ENCODE measurements at places on chromosomes 13 and 19. TPM values are rescaled to one million over a fixed set of nuclear protein-coding genes. Genes with fewer than 3 reads are reported as not detected.

DNA sequence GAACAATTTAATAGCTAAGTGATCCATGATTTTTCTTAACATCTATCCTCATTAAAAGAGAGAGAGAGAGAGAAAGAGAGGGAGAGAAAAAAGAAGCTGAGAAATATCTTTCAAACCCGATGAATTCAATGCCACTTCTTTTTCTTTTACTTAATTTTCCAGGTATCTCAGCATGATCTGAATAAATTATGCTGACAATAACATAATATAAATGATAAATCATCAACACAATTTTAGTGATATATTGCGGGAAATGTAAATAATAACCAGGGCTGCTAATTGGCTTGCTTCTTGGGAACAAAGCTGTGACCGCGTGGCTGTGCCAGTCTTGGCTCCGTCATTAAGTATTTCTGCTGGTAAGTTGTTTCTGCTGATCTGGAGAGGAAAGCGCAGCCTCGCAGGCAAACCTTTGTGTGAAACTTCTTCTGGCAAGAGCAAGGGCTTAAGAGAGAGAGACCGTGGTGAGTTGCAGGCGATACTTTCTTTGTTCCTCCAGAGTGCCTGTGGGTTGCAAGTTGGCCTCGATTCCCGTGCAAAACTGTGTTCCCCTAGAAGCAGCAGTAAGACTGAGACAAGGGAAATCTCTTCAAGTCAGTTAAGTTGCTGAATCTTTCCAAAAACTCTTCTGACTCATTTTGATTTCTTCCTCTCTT lies 489.1 kb upstream of the TSHZ3 start:
- no peak for DNase-seq

GRCh38 chr13:30107121-30107520 lies 200.2 kb downstream of the KATNAL1 start:
- no peak for DNase-seq

DNA sequence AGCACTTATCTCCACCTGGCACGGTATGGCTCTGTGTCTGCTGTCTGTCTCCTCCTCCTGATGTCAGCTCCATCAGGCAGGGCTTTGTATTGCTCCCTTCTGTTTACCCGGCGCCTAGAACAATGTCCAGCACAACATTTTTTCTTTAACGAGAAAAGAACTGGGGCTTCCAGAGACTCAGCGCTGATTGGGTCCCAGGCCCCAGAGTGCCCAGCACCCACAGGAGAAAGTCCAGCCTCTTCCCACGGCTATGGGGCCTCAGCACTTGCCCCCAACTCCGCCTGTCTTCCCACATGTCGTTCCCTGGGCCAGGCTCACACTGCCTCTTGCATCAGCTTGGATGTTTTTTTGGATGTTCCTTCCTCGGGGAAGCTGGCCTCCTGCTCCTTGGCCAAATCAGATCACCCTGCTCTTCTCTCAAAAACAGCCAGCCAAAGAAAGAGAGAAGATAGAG lies 6.9 kb downstream of the MYPOP start:
- DNase-seq = no peak

DNA sequence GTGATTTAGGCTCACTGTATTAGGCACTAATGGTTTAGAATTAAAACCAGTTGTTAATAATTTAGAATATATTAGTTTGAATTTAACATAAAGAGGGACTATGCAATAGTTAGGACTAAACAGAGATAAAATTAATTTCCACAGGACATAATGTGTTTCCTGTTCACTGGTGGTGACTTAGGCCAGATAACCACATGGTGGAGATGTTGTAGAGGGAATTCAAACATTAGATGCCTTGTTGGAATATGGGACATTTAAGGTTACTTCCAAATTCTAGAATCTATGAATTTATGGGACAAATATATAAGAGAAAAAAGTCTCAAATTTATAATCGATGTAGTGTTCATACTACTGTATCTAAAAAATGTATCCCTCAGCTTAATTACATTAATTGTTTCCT lies 615.5 kb upstream of the KLHL1 start:
- no peak for DNase-seq

- no peak for DNase-seq
These were observed 24.0 kb upstream of the OLFM4 start for GRCh38 chr13:53004573-53004972.

GRCh38 chr19:43624933-43625332 lies 5.5 kb upstream of the ZNF428 start:
- DNase-seq = peak; percentile 48

DNA sequence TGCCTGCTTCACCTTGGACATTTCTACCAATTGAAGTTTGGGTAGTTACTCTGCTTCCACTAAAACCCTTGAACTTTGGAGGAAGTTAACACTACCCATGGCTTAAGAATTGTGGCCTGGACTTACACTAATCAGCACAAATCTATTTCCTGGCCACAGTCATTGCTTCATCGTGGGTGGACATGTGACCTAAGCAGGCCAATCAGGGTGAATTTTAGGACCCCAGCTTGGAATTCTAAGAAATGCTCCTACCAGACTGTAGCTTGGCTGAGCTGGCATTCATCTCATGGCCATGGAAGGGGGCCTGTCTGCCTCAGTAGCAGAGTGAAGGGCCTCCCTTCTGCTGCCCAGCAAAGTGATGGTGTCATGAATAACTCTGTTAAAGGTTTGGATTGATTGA lies 58.3 kb upstream of the SLC15A1 start:
- DNase-seq = no peak

DNA sequence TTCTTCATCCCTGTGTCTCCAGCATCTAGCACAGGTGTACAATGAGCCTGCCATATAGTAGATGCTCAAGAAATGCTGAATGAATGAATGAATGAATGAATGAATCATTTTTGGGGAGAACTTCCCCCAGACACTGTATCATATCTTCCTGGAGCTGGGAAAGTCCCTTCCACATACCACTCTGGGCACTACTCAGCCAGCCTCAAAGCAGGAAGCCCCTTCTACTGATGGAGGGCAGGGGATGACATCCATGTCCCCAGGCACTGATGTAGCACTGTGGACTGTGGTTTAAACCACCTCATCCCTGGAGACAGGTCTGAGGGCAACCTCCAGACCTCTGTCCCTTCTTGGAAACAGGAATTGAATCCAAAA lies 4.8 kb downstream of the GNA15 start:
- DNase-seq = no peak

DNA sequence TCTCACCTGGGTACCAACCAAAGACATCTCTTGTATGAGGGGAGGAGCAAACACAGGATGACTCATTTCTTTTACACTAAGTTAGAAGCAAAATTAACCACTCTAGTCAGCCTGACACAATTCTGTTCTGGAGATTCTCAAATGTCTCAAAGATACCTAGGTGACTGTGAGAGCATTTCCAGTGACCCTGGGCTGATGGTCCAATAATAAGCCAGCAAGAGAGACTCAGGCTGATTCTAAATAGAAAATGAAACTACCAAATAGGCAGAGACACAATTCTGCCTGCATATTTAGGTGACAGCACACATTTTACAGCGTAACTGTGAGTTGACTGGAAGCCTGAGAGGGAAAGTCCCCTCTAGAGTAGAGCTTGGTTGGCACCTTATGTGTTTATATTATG lies 16.3 kb downstream of the ZNF91 start:
- no peak for DNase-seq

GRCh38 chr13:95275322-95276036 lies 25.8 kb downstream of the ABCC4 start:
- DNase-seq = no peak

- DNase-seq = peak; percentile 28
These were observed 108.3 kb downstream of the DOCK9 start for GRCh38 chr13:98869408-98870090.

DNA sequence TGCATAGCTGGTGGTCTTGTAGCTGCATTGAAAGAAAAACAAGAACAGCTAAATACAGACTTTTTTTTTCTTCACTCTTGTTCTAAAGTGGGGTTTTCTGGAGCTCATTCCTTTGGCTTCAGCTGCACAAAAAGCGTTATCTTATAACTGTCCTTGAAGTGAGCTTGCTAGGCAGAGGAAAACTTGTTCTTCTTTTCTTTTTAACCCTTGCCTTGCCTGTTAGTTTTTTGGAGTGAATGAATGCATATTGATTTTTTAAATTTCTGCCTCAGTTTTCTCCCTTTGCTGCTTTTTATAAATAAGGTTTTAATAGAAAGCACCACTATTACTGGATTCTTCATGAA lies 1.5 kb downstream of the ZNF765 start:
- DNase-seq = no peak

OR7A5 gene
- total RNA-seq = not detected

ATF5 gene
- total RNA-seq = 91.8 TPM

IGFL4 gene
- total RNA-seq = 0.11 TPM

All from adrenal gland (tissue), 19 donors.